ENCODE measurements at places on chromosomes 2 and 18.

GRCh38 chr2:230935130-230935430 lies 10.0 kb upstream of the GPR55 start:
- DNase-seq, result no peak
- peaks cover 4% of the 10 kb centered on the region for H3K4me1 ChIP-seq
- no peaks in the 10 kb centered on the region for H3K27me3 ChIP-seq
- no peak overlapping the region for H3K4me3 ChIP-seq
- H3K27ac ChIP-seq, result no peak overlapping the region

GRCh38 chr2:230787101-230787500 lies 74.5 kb downstream of the CAB39 start:
- H3K36me3 ChIP-seq, result peaks cover 70% of the 10 kb centered on the region
- H3K4me3 ChIP-seq, result no peak overlapping the region
- H3K27ac ChIP-seq, result no peak overlapping the region
- DNase-seq, result no peak
- H3K4me1 ChIP-seq, result peaks cover 14% of the 10 kb centered on the region

- no peaks in the 10 kb centered on the region for H3K27me3 ChIP-seq
- peaks cover 10% of the 10 kb centered on the region for H3K4me1 ChIP-seq
- no peak overlapping the region for H3K27ac ChIP-seq
- H3K36me3 ChIP-seq, result peaks cover 3% of the 10 kb centered on the region
Measured at GRCh38 chr2:61909116-61909515, 3.6 kb downstream of the COMMD1 start.

DNA sequence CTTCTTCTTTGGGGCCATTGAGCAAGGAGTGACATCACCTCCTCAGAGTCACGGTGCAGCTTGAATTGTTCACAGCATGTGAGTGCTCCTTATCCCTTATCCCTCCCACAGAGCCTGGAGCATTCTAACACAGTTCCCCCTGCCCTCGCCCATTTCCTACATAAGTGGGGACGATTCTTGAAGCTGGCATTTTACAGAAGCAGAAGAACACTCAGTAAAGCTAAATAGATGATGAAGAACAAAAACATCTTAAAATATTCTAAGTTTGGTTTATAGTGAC lies 135.8 kb upstream of the APCDD1 start:
- no peaks in the 10 kb centered on the region for H3K4me1 ChIP-seq
- no peaks in the 10 kb centered on the region for H3K27me3 ChIP-seq
- DNase-seq, result no peak
- no peak overlapping the region for H3K4me3 ChIP-seq

GRCh38 chr2:208069186-208069585 lies 43.9 kb upstream of the PLEKHM3 start:
- H3K27me3 ChIP-seq, result no peaks in the 10 kb centered on the region
- H3K36me3 ChIP-seq, result no peaks in the 10 kb centered on the region
- no peak overlapping the region for H3K4me3 ChIP-seq
- no peak overlapping the region for H3K27ac ChIP-seq
- no peak for DNase-seq

GRCh38 chr2:192539306-192539705 lies 344.6 kb upstream of the TMEFF2 start:
- DNase-seq, result no peak
- H3K4me1 ChIP-seq, result no peaks in the 10 kb centered on the region
- H3K27me3 ChIP-seq, result no peaks in the 10 kb centered on the region
- H3K27ac ChIP-seq, result no peak overlapping the region
- no peaks in the 10 kb centered on the region for H3K36me3 ChIP-seq

- no peak for DNase-seq
- no peak overlapping the region for H3K27ac ChIP-seq
- no peaks in the 10 kb centered on the region for H3K27me3 ChIP-seq
- no peak overlapping the region for H3K4me3 ChIP-seq
Measured at GRCh38 chr2:121828281-121828731, 72.9 kb downstream of the TSN start.

GRCh38 chr2:241009601-241010530 lies 11.4 kb downstream of the SNED1 start:
- H3K27ac ChIP-seq, result peak overlapping the region; percentile 49
- no peaks in the 10 kb centered on the region for H3K27me3 ChIP-seq
- H3K36me3 ChIP-seq, result no peaks in the 10 kb centered on the region
- peak; percentile 44 for DNase-seq
- H3K4me1 ChIP-seq, result peaks cover 44% of the 10 kb centered on the region
- peak overlapping the region; percentile 34 for H3K4me3 ChIP-seq

DNA sequence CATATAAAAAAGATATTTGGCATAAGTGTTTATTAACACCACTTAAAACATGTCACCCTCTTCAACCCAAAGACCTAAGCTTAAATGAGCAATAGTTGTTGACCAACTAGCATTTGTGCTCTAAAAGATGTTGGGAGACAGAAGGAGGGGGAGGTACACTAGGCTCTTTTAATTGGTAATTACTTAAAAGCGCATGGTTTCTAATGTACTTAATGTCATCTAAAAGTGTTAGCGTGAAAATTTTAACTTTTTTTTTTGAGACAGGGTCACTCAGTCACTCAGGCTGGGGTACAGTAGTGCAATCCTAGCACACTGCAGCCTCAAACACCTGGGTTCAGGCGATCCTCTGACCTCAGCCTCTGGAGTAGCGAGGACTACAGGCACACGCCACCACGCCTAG lies 5.5 kb downstream of the WDSUB1 start:
- H3K4me3 ChIP-seq, result no peak overlapping the region
- no peak for DNase-seq
- peaks cover 8% of the 10 kb centered on the region for H3K4me1 ChIP-seq
- H3K27ac ChIP-seq, result no peak overlapping the region
- H3K36me3 ChIP-seq, result peaks cover 4% of the 10 kb centered on the region

GRCh38 chr2:240465268-240465764 lies 29.9 kb downstream of the GPC1 start:
- no peak overlapping the region for H3K4me3 ChIP-seq
- no peak for DNase-seq
- H3K36me3 ChIP-seq, result peaks cover 2% of the 10 kb centered on the region
- H3K27me3 ChIP-seq, result no peaks in the 10 kb centered on the region

DNA sequence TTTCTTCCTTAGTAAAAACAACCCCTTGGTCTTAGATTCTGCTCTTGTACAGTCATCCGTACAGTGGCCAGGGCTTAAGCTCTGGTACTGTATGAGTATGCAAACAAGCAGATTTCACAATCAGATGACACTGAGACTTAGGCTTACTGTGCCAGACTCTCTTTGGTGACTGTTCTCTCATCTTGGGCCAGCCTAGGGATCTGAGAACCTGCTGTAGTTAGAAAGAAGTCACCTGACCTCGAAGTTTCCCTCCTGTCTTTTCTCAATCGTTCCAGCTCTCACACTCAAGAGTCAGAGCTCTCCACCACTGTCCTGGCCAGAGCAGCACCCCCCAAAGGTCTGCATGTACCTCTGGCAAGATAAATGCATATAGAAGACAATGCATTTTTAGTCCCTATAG lies 63.2 kb downstream of the ZEB2 start:
- no peak overlapping the region for H3K27ac ChIP-seq
- no peaks in the 10 kb centered on the region for H3K4me1 ChIP-seq
- DNase-seq, result no peak
- H3K27me3 ChIP-seq, result no peaks in the 10 kb centered on the region

DNA sequence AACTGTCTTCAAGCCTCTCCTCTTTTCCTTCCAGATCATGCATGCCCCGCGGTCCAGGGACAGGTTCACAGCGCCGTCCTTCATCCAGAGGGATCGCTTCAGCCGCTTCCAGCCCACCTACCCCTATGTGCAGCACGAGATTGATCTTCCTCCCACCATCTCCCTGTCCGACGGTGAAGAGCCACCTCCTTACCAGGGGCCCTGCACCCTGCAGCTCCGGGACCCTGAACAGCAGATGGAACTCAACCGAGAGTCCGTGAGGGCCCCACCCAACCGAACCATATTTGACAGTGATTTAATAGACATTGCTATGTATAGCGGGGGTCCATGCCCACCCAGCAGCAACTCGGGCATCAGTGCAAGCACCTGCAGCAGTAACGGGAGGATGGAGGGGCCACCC lies 81.3 kb downstream of the FAM210A start:
- H3K4me1 ChIP-seq, result no peaks in the 10 kb centered on the region
- H3K36me3 ChIP-seq, result peaks cover 28% of the 10 kb centered on the region
- no peak overlapping the region for H3K4me3 ChIP-seq

DNA sequence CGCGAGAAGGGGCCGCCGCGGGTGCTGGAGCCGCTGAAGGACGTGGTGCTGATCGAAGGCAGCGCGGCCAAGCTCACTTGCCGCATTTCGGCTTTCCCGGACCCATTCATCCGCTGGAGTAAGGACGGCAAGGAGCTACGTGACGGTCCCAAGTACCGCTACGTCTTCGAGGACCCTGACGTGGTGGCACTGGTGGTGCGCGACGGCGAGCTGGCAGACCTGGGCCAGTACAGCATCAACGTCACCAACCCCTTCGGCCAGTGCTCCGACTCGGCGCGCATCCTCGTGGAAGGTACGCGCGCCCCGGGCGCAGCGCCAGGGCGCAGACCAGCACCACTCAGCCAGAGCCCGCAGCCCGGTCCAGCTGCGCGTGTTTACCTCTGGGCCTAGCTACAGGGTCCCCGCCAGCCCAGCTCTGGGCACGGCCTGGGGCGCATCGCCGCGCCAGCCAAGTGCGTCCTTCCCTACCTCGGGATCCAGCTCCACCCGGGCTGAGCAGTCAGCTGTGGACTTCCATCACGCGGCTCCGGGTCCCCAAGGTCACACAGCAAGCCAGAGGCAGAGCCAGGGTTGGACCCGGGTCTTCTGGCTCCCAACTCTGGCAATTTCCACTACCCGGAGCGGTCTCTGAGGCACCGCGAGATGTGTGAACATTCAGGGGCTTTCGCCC lies 1.7 kb upstream of the GMPPA start:
- H3K4me1 ChIP-seq, result peaks cover 44% of the 10 kb centered on the region
- no peaks in the 10 kb centered on the region for H3K36me3 ChIP-seq
- no peak overlapping the region for H3K27ac ChIP-seq
- H3K4me3 ChIP-seq, result peak overlapping the region; percentile 91

GRCh38 chr18:49911427-49911826 lies 98.1 kb upstream of the ACAA2 start:
- H3K4me1 ChIP-seq, result no peaks in the 10 kb centered on the region
- H3K27me3 ChIP-seq, result no peaks in the 10 kb centered on the region
- DNase-seq, result no peak
- H3K27ac ChIP-seq, result no peak overlapping the region
- no peaks in the 10 kb centered on the region for H3K36me3 ChIP-seq
- H3K4me3 ChIP-seq, result no peak overlapping the region

- no peak for DNase-seq
- no peaks in the 10 kb centered on the region for H3K27me3 ChIP-seq
- no peak overlapping the region for H3K4me3 ChIP-seq
- H3K36me3 ChIP-seq, result peaks cover 42% of the 10 kb centered on the region
Measured at GRCh38 chr2:240520974-240521350, 36.8 kb downstream of the ANKMY1 start.

DNA sequence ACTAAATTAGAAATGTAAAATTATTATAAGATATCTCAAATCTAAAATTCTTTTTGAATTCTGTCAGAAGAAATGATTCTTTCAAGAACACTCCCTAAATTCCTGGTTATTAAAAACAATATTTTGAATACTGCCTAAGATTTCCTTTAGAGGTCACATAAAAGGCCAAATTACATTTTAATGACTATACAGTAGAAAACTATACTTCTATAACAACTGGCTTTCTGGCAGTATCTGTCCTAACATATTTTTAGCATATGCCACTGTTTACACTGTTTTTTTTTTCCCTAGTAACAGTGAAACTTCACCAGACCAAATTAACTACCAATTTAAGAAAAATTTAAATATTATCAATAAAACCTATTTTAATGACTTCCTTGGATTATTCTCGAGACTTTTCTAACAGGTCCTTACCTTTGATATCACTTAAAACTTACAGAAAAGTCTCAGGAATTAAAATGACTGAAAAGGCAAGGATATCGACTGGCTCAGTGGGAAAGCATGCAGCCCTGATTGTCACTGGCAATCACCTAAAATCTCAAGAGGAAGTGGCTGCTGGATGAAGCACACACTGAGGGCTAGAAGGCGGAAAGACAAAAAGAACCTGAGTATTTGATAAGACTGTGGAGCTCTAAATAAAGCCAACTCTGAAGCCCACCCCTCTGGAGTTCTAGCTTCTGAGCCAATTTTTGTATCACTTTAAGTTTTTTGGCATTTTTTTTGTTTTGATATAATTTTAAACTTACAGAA lies 59.6 kb downstream of the SPIRE1 start:
- no peaks in the 10 kb centered on the region for H3K36me3 ChIP-seq
- peaks cover 7% of the 10 kb centered on the region for H3K4me1 ChIP-seq
- H3K27me3 ChIP-seq, result no peaks in the 10 kb centered on the region

- no peaks in the 10 kb centered on the region for H3K27me3 ChIP-seq
- H3K4me3 ChIP-seq, result no peak overlapping the region
- H3K36me3 ChIP-seq, result no peaks in the 10 kb centered on the region
- DNase-seq, result no peak
- peak overlapping the region; percentile 5 for H3K27ac ChIP-seq
Measured at GRCh38 chr2:85827879-85828569, 60.8 kb downstream of the ST3GAL5 start.

DNA sequence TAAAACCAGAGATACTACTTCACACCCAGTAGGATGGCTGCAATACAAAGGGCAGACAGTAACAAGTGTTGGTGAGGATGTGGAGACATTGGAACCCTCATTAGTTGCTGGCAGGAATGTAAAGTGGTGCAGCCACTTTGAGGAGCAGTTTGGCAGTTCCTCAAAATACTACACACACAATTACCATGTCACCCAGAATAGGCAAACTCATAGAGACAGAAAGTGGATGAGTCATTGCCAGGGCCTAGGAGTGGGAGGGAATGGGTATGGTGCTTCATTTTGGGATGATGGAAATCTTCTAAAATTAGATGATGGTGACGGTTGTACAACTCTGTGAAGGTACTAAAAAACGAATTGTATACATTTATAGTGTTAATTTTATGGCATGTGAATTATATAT lies 54.8 kb downstream of the ATP9B start:
- H3K27ac ChIP-seq, result no peak overlapping the region
- H3K36me3 ChIP-seq, result peaks cover 26% of the 10 kb centered on the region
- DNase-seq, result no peak
- H3K27me3 ChIP-seq, result no peaks in the 10 kb centered on the region
- no peak overlapping the region for H3K4me3 ChIP-seq

- no peak for DNase-seq
- no peak overlapping the region for H3K4me3 ChIP-seq
- no peak overlapping the region for H3K27ac ChIP-seq
- peaks cover 56% of the 10 kb centered on the region for H3K36me3 ChIP-seq
Measured at GRCh38 chr2:42248846-42249245, 79.7 kb downstream of the EML4 start.

DNA sequence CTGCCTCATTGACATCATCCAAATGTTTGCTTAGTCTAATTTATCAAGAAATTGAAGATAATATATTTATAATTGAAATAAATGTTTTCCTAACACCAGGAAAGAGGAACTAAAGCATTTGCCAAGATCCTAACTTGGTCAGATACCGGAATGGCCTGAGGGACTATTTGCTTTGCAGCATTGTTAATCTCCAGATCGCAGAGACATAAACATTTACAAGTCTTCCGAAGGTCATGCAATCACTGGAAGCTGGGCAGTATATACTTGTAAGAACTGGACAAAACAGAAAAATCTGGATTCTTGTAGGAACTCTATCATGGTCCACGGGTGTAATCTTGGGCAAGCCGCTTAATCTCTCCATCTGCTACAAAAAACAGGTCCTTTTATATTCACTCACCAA lies 42.2 kb downstream of the CYBRD1 start:
- no peaks in the 10 kb centered on the region for H3K27me3 ChIP-seq
- H3K4me1 ChIP-seq, result no peaks in the 10 kb centered on the region
- no peak overlapping the region for H3K27ac ChIP-seq
- no peak overlapping the region for H3K4me3 ChIP-seq
- DNase-seq, result no peak

Data from CD4-positive, alpha-beta T cell (primary cell).